NCI-H1417 treated with DMSO at 0.1 percent for 48 hours (cell line): ENCODE measurements at places on chromosomes 2 and 18.

DNA sequence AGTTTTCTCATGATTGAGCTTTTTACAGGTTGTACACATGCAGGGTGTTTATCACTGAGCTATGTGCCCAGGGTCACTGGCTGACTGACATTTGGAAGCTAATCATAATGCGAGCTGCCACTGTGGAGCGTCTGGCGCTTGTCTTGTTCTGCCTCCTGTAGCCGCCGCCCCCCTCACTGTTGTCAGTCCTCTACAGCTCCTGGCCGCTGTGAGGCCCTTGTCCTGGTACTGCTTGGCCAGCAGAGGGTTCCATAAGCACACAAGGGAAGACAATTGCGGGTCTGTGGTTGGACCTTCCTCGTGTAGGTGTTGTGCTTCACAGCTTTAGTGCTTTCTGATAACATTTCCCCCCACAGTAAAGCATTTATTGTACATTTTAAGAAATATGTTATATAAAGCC lies 105.6 kb upstream of the LDLRAD4 start:
- DNase-seq: no peak

- no peak for DNase-seq
Observed at GRCh38 chr2:240559286-240559685, 871 bp upstream of the DUSP28 start.

- DNase-seq: no peak
Observed at GRCh38 chr2:233080836-233081229, 20.7 kb downstream of the INPP5D start.

- DNase-seq: no peak
Observed at GRCh38 chr2:186302263-186302662, 183.8 kb upstream of the ZC3H15 start.

DNA sequence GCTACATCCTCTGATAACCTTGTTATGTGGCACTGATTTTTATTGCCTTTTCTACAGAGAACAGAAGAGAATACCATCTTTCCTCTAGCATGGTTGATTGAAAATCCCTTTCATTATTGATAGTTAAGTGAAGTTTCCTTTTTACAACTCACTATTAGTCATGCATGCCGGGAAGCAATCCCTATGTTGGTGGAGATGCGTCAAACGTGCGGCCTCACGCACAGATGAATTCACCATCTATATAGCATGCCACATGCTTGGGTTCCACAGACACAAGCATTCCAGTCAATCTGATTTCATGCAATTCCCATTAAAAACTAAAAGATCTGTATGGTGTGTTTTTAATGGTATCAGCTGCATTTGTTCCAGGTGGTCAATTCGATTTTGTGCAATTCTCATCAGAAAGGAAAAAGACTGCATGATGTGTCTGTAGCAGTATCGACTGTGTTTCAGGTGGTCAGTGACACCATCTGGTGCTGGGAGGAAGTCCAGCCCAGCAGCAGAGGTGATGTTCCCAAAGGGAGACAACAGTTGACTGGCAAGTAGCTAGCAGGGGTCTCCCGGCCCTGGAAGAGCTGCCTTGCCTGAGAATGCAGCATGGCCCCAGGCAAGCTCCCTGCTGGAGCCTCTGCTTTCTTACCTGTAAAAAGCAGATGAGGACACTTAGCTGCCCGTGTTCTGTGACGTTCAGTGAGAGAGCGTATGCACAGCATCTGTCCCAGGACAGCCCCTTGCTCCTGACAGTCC lies 151.3 kb upstream of the NCK2 start:
- no peak for DNase-seq

DNA sequence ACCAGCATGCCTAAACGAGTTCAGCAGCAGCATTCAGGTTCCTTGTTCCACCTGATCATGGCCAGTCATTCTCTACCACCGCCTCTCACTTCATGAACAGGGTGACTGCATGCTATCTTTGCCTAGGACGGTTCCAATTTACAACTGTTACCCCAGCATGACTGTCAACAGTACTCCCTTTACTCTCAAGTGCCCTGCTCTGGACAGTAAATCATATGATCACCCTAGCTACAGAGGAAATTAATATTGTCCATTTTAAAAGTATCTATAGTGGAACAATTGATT lies 25.7 kb downstream of the MGAT4A start:
- DNase-seq: no peak

GRCh38 chr2:189297446-189297845 lies 117.9 kb upstream of the COL5A2 start:
- no peak for DNase-seq

GRCh38 chr2:176702131-176702530 lies 432.9 kb downstream of the MTX2 start:
- no peak for DNase-seq

DNA sequence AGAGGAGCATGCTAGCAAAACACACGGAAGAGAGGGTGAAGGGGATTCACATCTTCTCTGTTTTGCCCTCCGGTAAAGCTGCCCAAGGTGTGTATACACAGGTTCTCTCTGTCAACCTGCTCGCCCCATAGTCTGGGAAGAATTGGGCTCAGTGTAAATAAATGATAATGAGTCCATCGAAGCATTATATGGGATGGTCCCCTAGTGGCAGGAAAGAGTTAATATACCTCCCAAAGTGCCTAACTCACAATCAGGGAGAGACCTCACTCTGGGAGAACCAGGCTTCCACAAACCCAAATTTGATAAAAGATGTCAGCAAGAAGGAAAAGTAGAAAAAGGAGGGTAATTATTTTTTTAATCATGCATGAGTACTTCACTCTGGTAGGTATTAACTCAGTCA lies 262.2 kb upstream of the ZNF521 start:
- DNase-seq: no peak

- no peak for DNase-seq
Observed at GRCh38 chr18:77077941-77078689, 54.5 kb downstream of the MBP start.

GRCh38 chr2:28648671-28649395 lies 102.8 kb upstream of the PPP1CB start:
- DNase-seq: no peak

GRCh38 chr2:223674998-223675609 lies 72.9 kb upstream of the SCG2 start:
- DNase-seq: no peak

DNA sequence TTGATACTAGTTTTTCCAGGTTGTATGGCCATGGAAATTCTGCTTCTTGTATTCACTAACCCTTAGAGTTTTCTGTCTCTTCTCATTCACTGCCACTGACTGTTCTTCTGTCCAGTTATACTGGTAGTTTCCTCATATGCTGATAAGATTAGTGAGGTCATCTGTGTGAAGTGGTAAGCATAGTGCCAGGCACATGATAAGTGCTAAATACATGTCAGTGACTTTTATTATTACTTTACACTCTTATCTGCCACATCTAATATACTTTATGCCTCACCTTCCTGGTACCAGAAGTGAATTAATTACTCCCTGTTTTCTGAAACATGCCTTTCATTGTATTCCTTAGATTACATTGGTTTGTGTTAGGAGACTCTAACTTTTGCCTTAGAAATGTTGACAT lies 91.3 kb downstream of the NBEAL1 start:
- DNase-seq: no peak

DNA sequence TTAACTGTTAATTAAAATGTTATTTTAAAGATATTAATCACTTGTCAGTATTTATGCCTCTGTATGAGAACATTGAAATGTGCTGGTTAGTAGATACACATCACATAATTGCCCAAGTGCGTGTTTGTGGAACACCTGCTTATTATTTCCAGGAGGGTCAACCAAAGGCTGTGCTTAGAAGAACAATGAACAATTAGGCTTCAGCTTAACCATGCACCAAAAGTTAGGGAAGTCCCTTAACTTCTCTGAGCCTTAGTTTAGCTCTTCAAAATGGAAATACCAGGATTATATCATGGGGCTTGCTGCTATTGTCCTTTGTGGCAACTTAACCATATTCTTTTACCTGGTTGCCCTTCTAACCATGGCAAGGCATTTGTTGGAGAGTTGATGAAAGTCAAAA lies 43.0 kb upstream of the PLA2R1 start:
- DNase-seq: no peak

DNA sequence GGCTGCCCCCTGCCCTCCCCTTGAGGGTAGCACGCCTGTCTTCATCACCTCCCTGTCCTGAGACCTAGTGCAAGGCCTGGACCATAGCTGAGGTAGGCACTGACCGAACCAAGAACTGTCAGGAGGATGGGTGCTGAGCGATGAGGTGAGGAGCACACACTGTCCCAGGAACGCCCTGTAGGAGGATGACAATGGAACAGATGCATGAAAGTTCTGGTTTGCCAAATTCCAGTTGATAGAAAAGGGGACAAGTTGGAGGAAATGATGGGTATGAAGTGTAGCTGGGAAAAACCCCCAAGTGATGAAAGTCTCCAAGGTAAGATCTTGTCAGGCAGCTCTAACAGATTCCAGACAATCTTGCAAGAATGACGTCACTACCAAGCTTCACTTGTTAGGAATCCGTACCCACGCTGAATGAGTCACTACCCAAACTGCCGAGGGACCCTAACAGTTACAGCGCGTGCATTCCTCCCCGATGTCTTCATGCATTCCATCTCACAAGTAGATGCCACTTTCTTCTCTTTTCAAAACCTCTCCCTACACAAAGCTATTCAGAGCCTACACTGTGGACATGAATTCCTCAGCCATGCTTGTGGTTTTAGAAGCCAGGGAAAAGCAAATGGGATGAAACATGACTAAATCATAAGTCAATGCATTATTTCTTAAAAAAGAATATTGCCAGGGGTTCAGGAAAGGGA lies 27.6 kb downstream of the MRPL33 start:
- DNase-seq: no peak

- no peak for DNase-seq
Observed at GRCh38 chr2:130936451-130936850, 99.7 kb downstream of the ARHGEF4 start.
